Lung microvascular endothelial cell (primary cell): ENCODE measurements at places on chromosomes 6 and 20.

- DNase-seq, result no peak
Observed at GRCh38 chr6:101879782-101880181, 486.3 kb downstream of the GRIK2 start.

DNA sequence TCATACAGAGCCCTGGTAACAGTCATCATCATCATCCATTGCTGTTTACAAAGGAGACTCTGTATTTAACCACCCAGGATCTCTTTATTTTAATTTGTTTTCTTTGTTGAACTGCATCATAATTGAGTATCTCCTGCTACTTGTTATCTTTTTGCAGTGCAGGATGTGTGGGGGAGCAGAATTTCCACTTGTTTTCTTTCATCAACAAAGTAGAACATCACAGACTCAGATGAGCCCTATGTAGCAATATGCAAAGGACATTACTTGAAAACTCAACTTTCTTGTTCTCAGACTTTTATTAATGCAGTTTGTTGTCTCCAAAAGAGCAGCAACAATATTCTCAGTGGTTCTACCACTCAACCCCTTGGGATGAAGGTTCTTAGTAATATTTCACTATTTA lies 38.7 kb upstream of the IPCEF1 start:
- DNase-seq, result no peak

DNA sequence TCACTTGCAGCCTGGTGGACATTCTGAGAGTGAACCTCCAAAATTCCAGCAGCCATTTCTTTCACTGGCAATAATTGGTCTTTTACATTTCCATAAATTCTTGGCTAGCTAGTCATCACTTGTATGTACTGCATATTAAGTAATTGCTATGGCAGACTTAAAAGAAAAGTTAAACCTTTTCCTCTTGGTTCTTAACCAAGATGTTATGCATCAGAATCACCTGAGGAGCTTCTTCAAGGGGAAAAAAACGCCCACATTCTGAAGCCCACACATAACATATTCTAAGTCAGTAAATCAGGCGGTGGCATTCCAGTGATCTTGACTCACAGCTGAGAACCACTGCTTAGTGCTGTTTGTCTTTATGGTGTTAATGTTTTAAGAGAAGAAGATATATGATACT lies 37.0 kb downstream of the CDC40 start:
- DNase-seq, result no peak

GRCh38 chr6:23446469-23446967 lies 679.5 kb upstream of the NRSN1 start:
- peak; percentile 1 for DNase-seq

GRCh38 chr20:59148701-59149493 lies 14.7 kb upstream of the ZNF831 start:
- DNase-seq, result no peak

DNA sequence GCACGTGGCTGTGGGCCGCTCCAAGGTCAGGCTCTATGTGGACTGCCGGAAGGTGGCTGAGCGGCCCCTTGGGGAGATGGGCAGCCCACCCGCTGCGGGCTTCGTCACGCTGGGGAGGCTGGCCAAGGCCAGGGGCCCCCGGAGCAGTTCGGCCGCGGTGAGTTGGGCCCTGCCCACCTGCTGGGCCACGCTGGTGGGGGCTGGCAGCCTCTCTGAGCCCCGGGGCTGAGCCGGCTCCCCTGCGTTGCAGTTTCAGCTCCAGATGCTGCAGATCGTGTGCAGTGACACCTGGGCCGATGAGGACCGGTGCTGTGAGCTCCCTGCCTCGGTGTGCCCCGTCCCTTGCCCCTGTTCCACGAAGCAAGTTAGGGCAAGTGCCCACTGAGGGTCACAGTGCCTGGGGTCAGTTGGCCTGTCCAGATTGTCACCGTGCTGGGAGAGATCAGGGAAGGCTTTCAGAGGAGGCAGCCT lies 27.1 kb downstream of the COL20A1 start:
- no peak for DNase-seq

GRCh38 chr20:17029698-17030097 lies 197.1 kb upstream of the PCSK2 start:
- no peak for DNase-seq

- DNase-seq, result no peak
Observed at GRCh38 chr20:37484331-37484730, 36.7 kb upstream of the NNAT start.

DNA sequence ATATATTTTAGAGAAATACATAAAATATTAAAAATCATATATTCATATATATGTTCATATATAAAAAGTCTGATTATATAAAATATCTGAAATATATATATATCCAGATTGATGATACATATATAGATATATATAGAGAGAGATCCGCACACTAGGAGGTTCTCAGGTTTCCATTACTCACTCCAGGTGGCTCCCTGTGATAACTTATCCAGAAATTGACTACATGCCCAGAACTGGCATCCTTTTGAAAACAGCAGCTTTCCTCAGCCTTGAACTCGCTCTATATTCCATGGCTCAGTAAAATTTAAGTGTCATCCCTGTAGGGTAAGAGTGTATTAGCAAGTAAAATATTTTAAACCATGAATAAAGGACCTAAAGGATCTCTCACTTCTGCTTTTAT lies 206.8 kb downstream of the TINAG start:
- peak; percentile 22 for DNase-seq

DNA sequence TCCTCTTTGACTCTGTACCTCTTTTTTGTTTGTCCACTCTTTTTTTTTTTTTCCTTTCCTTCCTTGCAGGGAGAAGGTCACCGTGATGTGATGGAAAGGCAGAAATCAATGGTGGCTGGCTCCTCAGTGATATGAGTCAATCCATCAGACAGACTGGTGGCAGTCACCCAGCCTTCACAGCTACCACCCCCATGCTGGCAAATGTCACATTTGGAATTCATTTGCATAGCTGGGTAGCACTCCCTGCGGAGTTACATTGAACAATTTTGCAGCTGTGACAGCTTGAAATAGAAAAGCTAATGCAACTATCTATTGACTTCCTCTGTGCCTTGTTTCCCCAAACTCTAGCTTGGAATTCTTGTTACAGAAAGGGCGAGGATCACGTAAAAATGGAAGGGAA lies 668.4 kb downstream of the C6orf118 start:
- no peak for DNase-seq

- peak; percentile 82 for DNase-seq
Observed at GRCh38 chr6:149334201-149334600, 16.7 kb downstream of the TAB2 start.

DNA sequence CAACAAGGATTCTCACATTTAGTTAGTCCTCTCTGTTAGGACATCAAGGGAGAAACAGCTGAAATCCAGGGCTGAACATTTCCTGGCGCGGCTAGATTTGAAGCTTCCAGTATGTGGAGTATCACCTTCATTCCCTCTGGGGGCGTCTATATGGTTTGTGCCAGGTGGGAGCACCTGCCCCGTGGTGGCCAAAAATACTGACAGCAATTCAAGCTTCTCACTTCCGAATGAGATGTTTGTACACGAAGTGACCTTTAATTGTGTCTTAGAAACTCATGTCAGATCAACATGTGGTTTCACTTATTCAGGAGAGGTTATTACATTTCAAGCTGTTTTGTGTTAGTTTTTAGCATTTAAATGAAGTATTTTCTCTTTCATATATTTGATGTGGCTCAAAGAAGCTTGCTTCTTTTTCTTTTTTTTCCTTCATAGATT lies 67.3 kb upstream of the ZNF217 start:
- DNase-seq, result no peak

GRCh38 chr20:438571-439469 lies 23.5 kb downstream of the TBC1D20 start:
- DNase-seq, result peak; percentile 50

- no peak for DNase-seq
Observed at GRCh38 chr6:111743360-111743759, 129.9 kb downstream of the FYN start.

GRCh38 chr6:120056085-120056484 lies 706.5 kb upstream of the MAN1A1 start:
- no peak for DNase-seq

DNA sequence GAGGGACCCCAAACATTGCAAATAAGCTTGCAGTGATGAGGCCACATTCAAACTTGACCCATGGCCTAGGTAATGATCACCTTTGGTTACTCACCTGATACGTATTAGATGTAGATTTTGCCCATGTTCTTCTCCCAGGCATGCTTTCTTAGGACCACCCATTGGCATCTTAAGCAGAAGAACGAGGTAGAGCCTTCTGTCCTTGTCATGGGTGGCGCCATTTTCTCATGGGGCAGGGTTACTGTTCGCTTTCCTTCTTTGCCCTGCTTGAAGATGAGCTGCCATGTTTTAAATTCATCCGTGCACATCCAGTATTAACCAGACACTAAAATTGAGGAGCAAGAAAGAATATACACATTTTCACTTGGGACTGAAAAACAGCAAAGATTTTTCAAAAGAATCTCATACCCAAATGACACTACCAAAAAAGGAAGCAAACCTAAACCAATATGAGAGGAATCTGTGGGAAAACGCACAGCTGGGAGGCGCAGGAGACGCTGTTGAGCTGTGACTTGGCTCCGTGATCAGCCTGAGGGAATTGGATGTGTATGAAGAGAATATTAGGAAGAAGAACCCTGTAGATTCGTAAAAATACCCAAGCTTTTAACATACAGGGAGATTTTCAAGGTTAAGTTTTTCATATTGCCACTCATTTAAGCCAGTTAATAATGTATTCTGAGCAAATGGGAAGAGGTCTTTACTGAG lies 36.6 kb downstream of the GMPR start:
- no peak for DNase-seq

- DNase-seq, result no peak
Observed at GRCh38 chr20:43389839-43390626, 67.7 kb upstream of the SRSF6 start.

GRCh38 chr6:141077355-141078333 lies 1055.1 kb upstream of the GJE1 start:
- peak; percentile 12 for DNase-seq

GRCh38 chr6:63565727-63566596 lies 6.3 kb upstream of the LOC128125822 start:
- no peak for DNase-seq

DNA sequence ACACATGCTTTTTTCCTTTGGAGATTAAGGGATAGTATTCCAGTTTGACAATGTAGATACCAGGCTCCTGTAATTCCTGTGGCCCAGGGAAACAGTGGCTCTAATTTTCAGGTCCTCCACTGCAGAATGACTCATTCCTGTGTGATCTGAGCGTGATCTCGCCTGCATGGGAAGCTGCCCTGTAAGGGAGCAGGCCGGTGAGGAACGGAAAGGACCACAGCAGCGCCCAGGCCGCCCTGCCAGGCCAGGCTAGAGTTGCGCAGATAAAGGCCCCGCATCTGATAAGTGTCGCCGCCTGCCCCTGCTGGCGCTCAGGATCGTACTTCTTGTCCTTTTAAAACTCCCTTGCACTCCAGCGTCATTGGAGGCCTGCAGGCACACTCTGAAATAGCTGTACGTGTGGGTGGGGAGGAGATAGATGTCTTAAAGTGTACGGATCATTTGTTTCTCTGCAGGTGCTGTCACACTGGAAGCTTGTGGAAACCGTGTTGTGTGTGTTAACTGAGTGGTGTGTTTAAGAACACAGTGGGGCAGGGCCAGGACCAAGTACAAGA lies 60.7 kb downstream of the SYNJ2 start:
- peak; percentile 93 for DNase-seq

DNA sequence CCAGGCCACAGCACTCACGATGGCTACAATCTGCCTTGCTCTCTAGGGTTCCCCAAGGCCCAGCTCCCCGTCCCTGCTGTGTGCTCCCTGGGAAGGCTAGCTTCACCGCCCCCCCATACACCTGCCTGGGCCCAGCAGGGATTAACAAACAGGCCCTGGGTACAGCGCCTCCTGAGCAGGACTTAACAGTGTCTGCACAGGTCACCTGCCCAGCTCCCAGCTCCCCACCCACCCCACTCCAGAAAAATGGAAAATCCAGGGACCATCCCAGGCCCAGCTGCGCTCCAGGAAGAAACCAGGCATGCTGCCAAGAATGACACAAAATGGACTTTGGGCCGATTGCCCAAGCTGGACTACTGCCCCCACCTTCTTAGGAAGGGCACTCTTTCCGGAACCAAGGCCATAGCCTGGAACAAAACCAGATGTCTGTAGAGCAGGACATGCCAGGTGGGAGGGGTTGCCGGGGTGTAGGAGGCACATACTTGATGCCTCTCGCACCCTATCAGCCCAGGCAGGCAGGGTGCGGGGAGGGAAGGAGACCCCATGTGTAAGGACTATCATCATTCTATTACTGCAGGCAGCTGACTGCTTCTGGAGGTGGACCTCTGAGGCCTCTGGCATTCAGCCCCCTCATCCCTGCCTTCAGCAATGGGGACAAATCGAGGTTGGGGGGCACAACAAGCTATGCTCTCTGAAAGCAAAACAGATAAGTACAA lies 104.9 kb downstream of the SNX5 start:
- peak; percentile 80 for DNase-seq
